ENCODE measurements at places on chromosomes 2 and 18.
A peak's percentile ranks its signal among the peaks of the same experiment; 100 is the strongest.

GRCh38 chr18:77077941-77078689 lies 54.5 kb downstream of the MBP start:
- no peak for DNase-seq

DNA sequence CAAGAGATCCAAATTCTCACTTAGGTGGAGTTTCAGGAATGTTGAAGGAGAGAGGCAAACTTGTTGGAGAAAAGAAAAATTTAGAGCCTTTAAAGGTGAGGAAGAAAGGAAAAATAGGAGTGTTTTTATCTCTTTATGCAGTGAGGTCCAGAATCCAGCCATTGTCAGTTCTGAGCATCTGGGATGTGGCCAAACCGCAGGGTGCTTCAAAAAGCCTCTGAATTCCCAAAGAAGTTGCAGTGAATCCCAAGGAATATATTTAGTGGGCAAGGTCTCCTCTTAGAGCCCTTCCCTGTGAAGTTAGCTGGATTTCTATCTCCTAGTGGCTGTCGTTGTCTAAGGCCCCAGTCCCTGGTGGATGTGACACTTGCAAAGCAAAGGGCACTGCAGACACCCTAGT lies 51.2 kb downstream of the MTCL1 start:
- no peak for DNase-seq

DNA sequence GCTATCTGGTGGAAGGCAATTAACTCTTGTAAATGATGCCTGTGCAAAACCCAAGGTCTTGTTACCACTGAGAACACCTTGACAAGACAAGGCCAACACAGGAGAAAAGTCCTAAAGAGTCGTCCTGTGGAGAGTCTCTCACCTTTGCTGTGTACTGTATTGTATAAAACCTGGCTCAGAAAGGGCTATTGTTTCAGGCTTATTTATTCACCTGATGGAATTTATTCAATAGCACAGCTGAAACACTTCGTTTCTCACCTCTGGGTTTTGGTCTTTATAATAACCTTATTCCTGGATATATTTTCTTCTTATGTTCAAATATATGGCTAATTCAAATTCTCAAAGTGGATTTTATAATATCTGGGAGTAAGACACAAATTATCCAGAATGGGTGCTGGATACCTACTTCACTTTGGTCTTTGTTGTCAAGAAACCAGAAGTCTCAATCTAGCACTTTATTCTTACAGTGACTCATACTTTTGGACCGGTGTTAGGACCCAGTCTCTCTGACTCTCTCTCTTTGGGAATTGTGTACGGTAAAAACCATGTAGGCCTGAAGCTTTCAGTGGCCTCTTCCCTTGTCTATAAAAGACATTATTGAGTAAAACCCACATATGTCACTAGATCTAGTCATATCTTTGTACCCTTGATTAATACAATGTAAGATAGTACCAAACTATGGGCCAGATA lies 16.1 kb upstream of the STAT4 start:
- no peak for DNase-seq

GRCh38 chr2:46101557-46102220 lies 195.5 kb upstream of the EPAS1 start:
- DNase-seq, result no peak

- no peak for DNase-seq
Measured at GRCh38 chr18:22826726-22827125, 106.4 kb upstream of the RBBP8 start.

DNA sequence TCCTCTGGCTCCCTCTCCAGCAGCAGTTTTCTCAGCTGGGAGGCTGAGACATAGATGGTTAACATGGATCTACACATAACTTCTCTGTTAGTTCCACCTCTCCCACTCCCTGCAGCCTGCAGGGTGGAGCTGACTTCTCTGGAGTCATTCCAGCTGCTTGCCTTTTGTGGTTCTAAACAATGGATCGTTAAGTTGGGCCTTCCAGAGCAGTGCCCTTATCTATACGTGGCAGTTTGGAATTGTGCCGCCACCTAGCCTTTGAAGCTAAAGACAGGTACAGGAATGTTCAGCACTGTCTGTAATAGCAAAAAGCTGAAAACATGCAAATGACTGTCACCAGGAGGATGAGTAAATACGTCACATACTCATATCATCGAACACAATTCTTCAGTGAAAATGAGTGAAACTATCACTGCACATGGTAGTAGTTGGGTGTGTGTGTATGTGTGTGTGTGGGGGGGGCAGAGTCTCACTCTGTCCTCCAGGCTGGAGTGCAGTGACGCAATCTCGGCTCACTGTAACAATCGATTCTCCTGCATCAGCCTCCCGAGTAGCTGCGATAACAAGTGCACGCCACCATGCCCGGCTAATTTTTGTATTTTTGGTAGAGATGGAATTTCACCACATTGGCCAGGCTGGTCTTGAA lies 50.3 kb downstream of the SH2D6 start:
- peak; percentile 18 for DNase-seq

GRCh38 chr2:113136828-113137775 lies 9.7 kb downstream of the IL1RN start:
- DNase-seq, result peak; percentile 25

DNA sequence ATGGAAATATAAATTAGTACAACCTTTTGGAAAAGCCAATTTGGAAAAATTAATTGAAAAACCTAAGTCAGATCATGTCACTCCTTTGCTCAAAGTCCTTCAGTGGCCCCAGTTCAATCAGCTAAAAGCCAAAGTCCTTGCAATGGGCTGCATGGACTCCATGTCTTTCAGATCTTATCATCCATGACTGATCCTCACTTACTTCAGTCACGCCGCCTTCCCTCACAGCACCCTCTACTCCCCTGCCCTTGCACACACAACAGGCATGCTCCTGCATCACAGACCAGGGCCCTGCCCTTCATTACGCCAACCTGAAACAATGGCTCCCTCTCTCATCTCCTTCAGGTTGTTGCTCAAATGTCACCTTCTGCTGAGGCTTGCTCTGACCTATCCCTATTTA lies 15.6 kb downstream of the KANSL3 start:
- no peak for DNase-seq

DNA sequence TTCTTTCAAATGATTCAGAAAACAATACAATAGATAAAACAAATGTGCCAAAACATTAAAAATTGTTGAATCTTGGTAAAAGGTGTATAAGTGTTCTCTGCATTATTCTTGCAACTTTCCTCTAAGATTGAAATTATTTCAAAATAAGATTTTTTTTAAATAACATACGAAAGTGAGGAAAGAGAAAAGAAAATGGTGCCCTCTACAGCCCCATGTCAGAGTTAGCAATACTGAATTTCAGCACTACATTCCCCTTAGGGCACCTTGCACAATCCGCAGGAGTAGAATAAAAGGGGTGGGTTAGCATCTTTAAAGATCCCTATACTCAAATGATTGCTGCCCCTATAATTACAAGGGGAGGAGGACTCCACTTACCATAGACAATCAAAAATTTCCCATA lies 433.7 kb downstream of the BCL11A start:
- no peak for DNase-seq

DNA sequence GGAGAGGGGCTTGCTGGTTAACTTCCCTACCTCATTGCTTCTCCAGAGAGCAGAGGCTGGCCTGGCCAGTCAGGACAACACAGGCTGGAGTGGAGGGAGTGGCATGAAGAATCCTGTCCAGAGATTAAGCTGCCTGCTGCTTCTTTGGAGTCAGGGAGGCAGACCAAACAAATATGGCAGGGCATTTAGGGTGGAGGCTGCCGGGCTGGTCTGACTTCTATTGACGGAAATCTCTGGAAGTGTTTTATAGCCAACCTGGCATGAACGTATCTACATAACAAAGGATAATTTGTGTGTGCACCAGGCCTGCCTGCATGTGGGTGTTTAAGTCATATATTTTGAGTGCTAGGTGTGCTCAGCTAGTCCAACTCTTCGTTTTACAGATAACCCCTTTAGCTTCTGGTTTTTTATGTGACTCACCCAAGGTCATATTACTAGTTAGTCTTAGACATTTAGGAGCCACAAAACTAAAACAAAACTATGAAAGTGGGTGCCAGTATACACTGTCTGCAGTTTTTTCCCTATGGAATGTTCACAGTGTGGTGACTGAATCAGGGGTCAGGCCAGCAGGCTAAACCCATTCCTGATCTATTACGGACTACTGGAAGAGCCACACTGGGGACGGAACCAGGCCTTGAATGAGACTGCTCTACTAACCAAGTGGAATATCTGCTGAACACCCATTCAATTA lies 5.5 kb downstream of the NPC1 start:
- DNase-seq, result no peak

DNA sequence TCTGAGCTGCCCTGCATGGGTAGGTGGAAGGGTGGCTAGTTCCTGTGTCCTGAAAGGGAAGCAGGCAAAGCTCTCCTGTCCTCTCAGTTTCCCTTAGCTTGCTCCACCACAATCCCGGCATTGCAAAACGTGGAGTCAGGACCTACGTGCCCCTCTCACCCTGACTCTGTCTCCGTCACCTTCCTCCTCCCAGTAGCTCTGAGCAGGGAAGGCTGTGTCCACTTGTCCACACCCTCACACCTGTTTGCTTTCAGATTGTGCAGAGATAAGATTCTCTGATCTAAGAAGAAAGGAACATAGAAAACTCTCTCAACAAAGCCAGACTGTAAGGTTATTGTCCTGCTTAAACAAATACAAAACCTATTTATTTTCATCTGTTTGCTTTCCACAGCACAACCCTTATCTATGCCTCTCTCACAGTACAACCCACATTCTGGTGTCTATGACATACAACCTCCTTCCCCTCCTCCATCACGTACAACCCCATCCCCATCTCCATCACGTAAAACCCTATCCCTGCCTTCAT lies 79.0 kb downstream of the ALPK2 start:
- DNase-seq, result no peak

DNA sequence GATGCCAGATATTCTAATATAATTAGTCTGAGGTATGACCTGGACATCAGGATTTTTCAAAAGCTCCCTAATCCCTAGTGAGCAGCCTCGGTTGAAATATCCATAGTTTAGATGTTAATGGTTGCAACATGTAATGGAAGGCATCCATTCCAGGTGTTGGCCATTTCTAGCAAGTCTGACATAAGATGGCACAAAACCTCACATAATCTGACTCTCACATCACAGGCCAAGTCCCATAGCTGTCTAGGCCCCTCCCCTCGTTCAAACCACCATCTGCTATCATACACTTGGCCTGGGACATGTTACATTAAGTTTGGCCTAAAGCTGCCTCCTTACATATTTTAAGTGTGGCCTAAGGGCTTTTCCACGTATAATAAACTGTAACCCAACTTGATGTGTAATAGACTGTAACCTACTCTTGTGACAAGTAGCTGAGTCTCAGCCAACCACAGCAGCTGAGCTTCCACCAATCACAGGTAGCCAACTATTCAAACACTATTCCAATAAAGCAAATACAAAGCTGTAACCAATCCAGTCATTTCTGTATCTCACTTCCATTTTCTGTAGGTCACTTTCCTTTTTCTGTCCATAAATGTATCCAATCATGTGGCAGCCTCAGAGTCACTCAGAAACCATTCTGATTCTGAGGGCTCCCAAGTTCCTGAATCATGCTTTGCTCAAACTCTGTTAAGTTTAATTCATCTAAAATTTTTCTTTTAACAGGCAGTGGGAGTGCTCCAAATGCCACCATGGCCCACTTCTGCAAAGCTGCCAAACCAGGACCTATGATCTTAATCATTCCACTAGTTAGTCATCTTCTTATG lies 59.4 kb downstream of the ADD2 start:
- no peak for DNase-seq

DNA sequence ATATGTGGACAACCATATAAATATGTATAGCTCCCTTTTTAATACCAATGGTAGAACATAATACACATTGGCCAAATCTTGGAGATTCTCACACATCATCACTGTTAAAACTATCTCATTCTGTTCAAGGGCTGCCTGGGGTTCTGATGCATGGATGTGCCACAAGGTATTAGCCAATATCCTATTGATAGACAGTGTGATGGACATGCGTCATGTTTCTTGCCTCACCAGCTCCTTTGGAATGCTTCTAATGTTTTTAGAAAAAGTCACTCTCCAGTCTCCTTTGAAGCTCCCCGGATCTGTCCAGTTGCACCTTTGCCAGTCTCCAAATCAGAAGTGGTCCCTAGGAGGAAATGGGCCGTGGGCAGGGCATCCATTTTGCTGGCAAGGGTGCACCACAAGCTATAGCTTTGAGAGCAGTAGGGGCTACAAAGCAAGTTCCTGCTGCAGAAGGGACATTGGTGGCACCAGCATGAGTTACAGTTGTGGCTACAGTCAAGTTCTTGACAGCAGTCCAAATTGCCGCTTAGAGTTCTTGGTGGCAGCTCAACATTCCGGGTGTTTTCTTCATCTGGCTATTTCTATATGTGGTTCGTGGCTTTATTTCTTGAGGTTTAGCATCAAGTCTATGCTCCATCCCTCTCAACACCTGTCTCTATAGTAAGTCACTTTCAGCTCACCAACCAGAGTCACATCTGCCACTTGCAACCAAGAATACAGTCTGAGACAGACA lies 25.1 kb upstream of the ATRAID start:
- no peak for DNase-seq

DNA sequence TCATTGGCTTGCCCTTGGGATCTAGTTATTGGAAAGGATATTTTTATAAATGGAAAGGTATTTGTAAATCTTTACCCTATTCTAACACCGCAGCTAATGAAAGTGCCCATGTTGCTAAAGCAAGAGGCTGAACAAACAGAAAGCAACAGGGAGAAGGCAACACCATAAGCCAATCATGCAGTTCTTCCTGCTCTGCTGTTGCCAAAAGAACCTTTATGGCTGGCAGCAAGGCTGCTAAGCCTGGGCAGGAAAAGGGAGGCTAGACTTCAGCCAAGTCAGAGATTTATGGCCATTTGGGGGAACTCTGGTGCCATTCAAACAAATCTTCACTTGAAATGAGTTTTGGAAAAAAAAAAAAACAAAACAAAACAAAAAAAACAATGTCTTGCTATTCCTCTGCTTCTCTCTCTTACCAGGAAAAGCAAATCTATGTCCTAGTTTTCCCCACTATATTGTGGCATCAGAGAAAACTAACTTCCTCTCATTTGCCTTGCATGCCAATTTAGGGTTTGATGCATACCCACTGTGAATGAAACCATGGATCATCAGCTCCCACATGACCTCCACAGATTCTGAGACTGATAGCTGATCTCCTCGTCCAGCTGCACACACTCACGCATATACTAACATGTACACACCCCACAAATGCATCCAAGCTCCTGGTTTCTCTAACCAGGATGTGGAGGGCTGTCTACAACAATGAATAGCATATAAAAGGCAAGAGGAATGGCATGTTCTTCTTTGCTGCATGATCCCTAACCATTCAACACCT lies 179.3 kb downstream of the C1D start:
- no peak for DNase-seq
